ENCODE measurements at places on chromosomes 11 and 22. TPM values are rescaled to one million over a fixed set of nuclear protein-coding genes. Genes with fewer than 3 reads are reported as not detected.

GRCh38 chr11:121429556-121429955 lies 22.6 kb upstream of the SORL1 start:
- no peak for DNase-seq

DNA sequence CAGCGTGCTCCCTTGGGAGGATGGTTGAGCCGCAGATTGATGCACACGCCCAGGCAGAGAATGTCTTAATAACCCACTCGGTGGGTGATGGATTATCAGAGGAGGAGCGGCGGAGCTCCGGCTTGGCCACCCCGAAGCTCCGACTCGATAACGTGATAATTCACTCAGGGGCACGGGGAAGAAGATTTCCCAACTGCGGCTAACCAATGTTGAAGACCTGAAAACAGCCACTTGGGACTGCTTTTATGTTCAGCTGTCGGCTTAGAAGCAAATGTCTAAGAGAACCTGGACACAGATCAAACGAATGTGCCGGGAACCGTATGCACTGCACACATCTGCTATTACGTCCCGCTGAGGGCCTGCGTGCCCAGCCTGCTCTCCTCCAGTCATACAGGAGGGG lies 206.8 kb upstream of the CADM1 start:
- no peak for DNase-seq

Gene RIN1
- 40.6 TPM for total RNA-seq

- no peak for DNase-seq
These were observed 109.5 kb upstream of the DDI1 start for GRCh38 chr11:103926990-103927389.

GRCh38 chr11:48093795-48094642 lies 113.7 kb downstream of the PTPRJ start:
- DNase-seq = no peak

Gene SPDYC
- not detected for total RNA-seq

DNA sequence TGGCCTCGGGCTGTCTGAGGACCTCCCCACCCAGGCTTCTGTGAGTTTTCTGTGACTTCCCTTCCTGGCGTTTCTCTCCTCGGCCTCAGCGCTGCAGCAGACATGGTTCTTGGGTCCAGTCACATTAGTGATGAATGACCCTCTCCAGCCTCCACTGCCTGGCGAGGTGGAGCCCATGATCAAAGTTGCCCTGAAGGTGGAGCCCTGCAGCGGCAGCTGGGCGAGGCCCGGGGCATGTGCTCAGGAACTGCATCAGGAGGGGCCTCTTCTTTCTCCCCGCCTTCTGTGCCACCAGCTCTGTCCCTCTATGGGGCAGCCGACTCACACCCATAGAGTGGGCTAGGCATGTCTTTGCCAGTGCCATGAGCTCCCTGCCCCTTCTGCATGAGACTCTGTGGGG lies 1079.7 kb downstream of the TBC1D22A start:
- DNase-seq = no peak

Gene RFPL3
- not detected for total RNA-seq

DNA sequence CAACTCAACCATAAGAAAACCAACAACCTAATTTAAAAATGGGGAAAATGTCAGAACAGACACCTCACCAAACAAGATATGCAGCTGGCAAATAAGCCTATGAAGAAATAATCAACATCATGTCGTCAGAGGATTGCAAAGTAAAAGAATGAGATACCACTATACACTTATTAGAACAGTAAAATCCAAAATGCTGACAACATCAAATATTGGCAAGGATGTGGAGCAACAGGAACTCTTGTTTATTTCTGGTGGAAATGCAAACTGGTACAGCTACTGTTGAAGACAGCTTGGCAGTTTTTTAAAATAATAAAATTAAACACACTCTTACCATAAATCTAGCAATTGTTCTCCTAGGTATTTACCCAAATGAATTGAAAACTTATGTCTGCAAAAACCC lies 140.7 kb upstream of the B3GAT1 start:
- DNase-seq = no peak

GRCh38 chr11:30106222-30107181 lies 89.7 kb upstream of the KCNA4 start:
- no peak for DNase-seq
